ENCODE measurements at places on chromosomes 1 and 21.
A peak's percentile ranks its signal among the peaks of the same experiment; 100 is the strongest.

DNA sequence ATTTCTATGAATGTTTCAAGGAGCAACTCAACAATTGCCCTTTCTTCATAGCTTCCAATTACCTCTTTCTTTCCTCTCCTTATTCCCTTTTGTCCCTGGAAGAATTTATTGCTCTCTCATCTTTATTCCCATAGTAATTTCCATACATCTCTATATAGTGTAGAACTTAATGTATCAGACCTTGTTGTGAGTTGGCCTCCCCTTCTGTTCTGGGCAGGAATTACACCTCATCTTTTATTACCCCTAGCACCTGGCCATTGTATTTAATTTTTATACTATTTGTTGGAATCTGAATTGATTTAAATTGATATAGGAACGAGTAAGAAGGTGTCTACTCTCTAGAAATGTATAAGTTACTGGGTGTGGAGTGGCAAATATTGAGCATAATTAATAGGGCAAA is 114.5 kb downstream of the CACHD1 start:
- DNase-seq: no peak

- no peak for DNase-seq
Observed at GRCh38 chr1:210262167-210262896, 29.7 kb downstream of the SERTAD4 start.

- no peak for DNase-seq
Observed at GRCh38 chr1:34929497-34929852, at the start of gene DLGAP3. TSS of gene DLGAP3 (minus strand) at chr1:34929650. CDS start at chr1:34905383, 24,267 bp downstream.

DNA sequence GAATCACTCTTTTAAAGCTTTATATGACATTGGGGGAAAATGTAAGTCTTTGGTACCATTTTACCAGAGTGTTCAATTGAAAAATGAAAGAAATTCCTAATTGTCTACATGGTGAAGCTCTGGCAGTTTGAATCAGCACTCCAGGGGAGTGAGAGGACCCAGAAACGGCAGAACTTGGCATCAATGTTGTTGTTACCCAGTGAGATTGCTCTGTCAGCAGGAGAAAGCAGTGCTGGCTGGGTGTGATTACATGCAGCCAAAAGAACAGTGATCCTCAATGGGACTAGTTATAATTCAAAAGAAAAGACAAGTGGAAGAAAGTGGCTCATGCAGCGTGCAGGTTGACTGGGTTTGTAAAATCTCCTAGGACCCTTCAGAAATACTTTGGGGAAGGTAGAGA is 206.4 kb downstream of the PTPRC start:
- no peak for DNase-seq

GRCh38 chr1:31572323-31573104 is 3.8 kb upstream of the TINAGL1 start:
- no peak for DNase-seq

DNA sequence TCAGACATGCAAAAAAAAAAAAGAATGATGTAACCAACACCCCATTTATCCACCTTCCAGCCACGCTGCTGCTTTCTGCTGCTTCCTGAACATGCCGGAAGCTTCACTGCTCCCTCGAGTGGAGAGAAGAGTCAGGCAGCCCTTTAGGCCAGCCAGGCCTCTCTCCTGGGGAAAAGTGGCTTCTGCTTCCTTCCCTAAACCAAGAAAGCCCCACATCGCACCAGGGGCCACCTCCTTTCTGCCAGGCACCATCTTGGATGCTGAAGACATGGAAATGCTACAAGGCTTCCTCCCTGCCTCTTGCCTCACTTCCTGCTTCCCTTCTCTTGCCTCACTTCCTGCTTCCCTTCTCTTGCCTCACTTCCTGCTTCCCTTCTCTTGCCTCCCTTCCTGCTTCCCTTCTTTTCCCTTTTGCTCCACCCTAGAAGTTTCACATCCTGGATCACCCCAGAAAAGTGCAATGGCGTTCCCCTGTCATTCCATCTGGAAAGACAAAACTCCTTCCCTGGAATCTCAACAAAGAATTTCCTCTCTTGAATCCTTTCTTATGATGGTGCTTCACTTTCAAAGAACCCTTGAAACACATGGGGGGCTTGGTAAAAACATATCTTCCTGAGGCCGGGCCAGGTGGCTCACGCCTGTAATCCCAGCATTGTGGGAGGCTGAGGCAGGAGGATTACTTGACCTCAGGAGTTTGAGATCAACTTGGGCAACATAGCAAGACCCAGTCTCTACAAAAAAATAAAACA is 18.7 kb downstream of the TNFRSF8 start:
- no peak for DNase-seq

GRCh38 chr1:25517476-25518394 is 25.7 kb upstream of the LDLRAP1 start:
- DNase-seq: no peak

GRCh38 chr1:52636721-52637695 is 4.0 kb downstream of the SHISAL2A start:
- DNase-seq: peak; percentile 49

- no peak for DNase-seq
Observed at GRCh38 chr21:35204125-35204524, 155.0 kb upstream of the RUNX1 start.

GRCh38 chr1:61687901-61688300 is 37.0 kb downstream of the TM2D1 start:
- no peak for DNase-seq
